ENCODE measurements at places on chromosomes 5 and 9. TPM values are rescaled to one million over a fixed set of nuclear protein-coding genes. Genes with fewer than 3 reads are reported as not detected.

DNA sequence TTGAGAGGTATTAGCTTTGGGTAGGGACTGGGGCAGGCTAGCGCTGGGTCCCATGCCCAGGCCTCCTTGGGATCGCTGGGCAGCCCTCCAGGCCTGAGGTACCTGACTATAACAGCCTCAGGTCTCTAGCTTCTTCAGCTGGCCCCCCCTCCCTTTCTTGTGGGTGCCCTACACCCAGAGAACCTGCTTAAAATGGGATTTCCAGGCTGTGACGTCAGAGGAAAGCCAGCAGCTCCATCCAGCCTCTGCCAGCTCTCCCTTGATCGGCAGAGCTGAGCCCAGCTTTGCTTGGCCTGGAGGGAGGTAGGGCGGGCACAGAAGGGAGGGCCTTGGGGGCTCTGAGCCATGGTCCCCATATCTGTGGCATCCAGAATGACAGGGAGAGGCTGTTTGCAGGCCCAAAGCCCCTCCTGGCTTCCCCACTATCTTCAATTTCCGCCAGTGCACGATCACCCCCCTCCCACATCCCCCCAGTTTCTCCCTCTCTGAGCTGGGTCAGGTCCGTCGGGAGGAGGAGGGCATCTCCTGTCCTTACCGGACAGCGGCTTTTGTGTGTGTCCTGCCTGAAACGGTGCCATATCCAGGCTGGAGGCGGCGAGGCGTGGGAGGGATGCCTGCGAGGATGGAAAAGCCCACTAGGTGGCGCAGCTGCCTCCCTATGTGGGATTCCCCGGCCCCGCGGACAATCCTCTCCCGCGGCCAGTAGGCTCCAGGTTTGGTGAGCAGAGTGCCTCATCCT is 10.8 kb downstream of the REEP2 start:
- DNase-seq, result peak; percentile 74

GRCh38 chr9:101442318-101442717 is 6.7 kb upstream of the ALDOB start:
- DNase-seq, result no peak

DNA sequence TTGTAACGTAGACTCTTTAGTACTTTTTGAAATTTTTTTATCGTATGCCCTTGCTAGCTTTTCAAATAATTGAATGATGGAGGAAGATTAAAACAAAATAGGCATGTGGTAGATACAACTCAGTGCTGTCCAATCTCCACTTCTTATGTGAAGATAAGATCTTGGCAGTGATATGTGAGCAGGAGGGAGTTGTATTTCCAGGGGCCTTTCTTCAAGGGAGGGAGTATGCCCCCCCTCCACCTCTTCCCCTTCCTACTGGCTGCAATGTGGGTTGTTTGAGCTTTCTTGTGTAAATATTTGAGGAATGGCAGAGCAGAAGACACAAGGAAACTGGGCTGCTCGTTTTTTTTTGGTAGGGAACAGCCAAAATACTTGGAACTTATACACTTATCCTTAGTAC is 374.9 kb downstream of the PSAT1 start:
- DNase-seq, result no peak

- DNase-seq, result no peak
These were observed 181.8 kb upstream of the MVB12B start for GRCh38 chr9:126144603-126145456.

GRCh38 chr5:148696187-148697036 is 42.1 kb upstream of the HTR4 start:
- DNase-seq, result no peak

GRCh38 chr9:36125062-36125855 is 11.3 kb upstream of the GLIPR2 start:
- DNase-seq, result no peak

DNA sequence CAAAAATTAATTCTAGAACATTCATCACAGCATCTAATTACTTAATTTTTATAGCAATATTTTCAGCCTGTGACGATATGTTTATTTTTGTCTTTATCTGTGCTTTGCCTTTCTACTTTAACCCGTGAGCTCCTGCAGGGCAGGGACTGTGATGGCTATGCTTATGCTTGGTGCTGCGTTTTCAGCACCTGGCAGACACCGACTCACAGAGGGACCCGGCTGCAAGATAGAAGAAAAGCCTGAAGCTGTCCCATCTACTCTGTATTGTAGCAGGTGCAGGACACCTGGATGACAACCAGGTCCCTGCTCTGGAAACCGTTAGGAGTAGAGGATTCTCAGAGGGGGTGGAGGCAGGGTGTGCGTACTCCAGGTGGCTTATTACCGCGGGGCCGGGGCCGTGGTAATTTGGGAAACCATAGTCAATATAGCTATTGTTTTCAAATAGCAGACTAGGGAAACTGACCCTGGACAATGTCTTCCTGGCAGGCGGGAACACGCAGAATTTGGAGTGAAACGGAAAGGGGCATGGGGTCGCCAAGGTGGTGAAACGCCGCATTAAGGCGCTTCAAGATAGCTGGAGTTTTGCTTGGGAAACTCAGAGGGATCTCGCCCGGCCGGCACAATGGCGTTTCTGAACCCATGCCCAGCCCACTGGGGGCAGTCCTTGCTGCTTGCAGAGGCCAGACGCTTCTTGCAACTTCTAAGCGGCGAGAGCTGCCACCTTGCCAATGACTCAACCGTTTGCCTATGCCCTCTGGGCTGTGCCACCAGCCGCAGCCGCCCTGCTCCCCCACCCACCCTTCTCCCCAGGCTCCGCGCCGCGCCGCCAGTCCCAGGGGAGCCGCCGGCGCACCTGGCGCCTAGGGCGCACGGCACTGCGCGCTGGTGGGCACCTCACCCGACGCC is 140.1 kb upstream of the PALM2AKAP2 start:
- no peak for DNase-seq

DNA sequence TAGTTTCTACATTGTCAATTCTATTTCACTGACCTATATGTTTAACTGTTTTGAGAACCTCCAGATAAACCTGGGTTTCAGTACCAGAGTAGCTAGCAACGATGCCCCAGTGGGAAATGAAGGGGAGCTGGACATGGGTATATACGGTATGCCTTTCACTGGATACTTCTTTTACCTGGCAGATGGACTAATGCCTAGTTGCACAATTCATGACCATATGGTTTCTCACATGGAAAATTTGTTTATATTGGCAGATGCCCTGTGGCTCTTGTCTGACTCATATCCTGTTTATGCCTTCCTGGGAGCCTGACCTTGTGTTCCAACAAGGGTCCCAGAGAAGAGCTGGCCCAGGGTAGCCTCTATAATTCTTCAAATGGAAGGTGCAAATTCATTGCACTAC is 144.1 kb downstream of the MAT2B start:
- no peak for DNase-seq

DNA sequence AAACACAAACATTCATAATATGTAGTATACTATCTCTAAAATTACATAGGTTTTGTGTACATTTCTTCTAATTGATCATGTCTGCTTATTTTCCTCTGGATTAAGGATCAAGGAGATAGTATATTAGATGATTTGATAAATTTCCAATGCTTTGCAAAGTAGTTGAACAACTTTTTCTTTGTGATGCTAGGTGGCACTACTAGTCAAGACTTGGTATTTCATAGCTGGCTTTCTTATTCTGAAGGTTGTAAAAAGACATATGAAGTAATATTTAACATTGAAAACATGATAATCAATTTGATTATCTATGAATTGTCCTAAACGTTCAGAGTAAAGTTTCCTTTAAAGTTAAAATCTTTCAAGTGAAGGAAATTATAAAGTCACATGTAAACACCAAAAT is 106.1 kb upstream of the FGF10 start:
- DNase-seq, result no peak

GRCh38 chr9:98289614-98290201 is 34.3 kb upstream of the TBC1D2 start:
- no peak for DNase-seq

- DNase-seq, result no peak
These were observed 13.7 kb upstream of the ITGA1 start for GRCh38 chr5:52774005-52774410.

DNA sequence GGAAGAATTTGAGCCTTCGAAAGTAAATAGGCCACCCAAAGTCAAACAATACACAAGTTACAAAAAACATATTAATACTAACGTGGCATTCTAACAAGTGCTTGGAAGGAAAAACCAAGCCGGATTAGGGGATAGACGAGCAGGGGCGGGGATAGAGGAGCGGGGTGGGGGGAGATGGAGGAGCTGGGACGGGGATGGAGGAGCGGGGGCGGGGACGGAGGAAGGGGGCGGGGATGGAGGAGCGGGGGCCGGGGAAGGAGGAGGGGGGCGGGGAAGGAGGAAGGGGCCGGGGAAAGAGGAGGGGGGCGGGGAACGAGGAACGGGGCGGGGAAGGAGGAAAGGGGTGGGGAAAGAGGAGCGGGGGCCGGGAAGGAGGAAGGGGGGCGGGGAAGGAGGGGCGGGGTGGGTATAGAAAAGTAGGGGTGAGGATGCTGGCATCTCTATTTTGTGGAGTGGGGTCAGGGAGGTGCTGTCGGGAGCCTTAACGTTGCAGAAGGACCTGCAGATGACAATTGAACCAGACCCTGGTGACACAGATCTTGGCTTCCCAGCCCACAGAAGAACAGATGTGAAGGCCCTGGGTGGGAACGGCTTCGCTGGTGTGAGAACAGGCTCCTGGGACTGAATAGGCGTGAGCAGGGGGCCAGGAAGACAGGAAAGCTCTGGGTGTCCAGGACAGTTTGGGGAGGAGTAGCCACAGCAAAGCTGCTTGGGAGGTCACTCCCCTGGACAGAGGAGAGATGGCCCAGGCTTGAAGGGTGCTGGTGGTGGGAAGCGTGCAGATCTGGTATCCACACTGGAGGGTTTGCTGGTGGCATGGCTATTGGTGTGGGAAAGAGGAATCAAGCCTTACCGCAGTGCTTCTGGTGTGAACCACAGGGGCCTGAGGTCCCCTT is 233.3 kb upstream of the DAP start:
- DNase-seq, result no peak

DNA sequence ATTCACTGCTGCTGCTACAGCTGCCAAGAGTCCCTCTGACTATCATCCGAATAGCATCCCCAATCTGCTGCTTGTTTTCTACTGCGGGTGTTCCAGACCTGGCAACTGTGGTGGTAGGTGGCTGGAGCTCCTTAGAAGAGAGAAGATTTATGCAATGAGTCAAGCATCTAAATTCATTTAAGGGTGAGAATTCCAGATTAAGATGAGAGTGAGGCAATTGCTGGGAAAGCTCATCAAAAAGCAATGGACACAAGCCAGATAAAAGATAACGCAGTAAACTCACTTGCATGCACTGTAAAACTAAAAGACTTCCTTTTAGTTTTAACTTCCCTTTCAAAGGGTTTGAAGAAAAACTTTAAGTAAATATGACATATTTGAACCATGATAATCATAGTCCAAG is 3.9 kb downstream of the PLK2 start:
- no peak for DNase-seq

GRCh38 chr5:92801911-92802310 is 779.1 kb downstream of the NR2F1-AS1 start:
- DNase-seq, result no peak

GRCh38 chr9:71694332-71694731 is 74.0 kb downstream of the CEMIP2 start:
- DNase-seq, result no peak

- DNase-seq, result peak; percentile 41
These were observed 106.0 kb downstream of the PHF2 start for GRCh38 chr9:93682155-93682968.

GRCh38 chr9:20624201-20625002 is 2.1 kb upstream of the MLLT3 start:
- DNase-seq, result peak; percentile 30

DNA sequence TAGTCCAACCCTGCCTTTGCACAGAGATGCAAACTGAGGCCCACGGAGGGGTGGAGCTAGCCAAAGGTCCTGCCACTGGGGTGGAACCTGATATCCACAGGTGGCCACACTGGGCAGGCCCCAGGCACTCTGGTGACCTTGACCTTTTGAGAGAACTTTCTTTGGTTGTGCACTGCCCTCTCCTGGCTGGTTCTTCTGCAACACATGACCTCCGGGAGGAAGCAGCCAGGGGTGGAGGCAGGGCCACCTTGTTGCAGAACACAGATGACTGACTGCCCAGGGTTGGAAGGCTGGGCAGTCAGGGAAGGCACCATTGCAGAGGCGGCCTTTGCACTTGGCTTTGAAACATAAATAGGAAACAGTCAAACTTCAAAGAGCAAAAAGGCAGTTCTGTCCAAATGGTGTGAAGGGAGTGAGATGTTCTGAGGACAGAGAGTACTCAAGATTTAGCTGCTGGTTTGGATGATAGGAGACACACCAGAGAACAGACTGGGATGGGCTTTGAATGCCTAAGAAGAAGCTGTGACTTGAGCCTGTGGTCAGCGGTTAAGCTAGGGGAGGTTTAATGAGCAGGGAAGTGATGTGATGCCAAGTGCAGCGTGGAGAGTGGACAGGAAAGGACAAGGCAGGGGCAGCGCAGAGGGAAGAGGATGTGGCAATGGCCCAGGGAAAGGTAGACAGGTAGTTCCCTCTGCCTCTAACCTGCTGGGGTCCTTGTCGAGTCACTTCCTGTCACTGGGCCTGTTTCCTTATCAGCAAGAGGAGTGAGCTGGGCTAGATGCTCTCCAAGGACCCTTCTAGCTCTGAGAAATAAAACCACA is 6.8 kb upstream of the TCOF1 start:
- peak; percentile 33 for DNase-seq

GRCh38 chr5:55320571-55320970 is 12.8 kb downstream of the MTREX start:
- DNase-seq, result no peak

DNA sequence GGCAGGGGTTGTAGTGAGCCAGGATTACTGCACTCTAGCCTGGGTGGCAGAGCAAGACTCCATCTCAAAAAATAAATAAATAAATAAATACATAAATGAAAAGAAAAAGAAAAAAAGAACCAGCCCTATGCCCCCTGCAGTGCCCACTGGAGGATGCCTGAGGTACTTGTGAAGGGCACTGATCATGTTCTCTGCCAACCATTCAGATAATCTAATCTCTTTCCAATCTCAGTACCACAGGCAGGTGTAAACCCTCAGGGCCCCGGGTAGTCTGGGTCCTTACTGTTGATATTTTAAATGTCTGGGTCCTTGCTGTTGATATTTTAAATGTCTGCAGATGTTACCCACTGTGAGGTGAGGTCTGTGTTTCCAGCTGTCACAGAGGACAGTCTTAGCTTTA is 321.8 kb upstream of the ADCY2 start:
- DNase-seq, result no peak

DNA sequence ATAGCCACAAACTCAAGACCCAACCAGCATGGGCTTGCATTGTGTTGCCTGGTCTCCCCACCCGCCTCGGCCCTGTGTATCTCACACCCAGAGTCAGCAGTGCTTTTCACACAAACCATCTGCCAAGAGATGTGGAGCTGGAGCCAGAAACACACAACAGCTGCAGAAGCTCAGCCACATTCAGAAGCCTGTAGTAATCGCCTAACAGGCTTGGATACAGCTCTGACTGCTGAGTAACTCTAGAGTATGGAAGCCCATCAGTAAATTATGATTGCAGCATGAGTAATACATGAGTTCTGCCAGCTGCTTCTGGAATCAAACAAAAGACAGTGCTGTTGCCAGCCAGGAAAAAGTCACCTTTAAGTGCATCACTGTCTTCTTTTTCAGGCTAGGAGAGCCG is 16.0 kb downstream of the TEK start:
- no peak for DNase-seq

GRCh38 chr5:123092696-123093095 is 3.7 kb downstream of the PRDM6 start:
- no peak for DNase-seq

- no peak for DNase-seq
These were observed 1.4 kb upstream of the ERGIC1 start for GRCh38 chr5:172832383-172833315.

The LIFR gene
- 0.10 TPM for total RNA-seq

The OTP gene
- not detected for total RNA-seq

The CAMLG gene
- 26.9 TPM for total RNA-seq

The SMIM33 gene
- total RNA-seq, result 0.39 TPM

The HOMER1 gene
- 11.8 TPM for total RNA-seq

The CCL28 gene
- 7.8 TPM for total RNA-seq

The SLC45A2 gene
- not detected for total RNA-seq

The HAUS6 gene
- 31.9 TPM for total RNA-seq

The GRXCR2 gene
- not detected for total RNA-seq

The ABCA1 gene
- 1.3 TPM for total RNA-seq
